ENCODE measurements at places on chromosomes 7 and 10.

- no peak for DNase-seq
These were observed 16.2 kb upstream of the SCIN start for GRCh38 chr7:12554351-12554750.

- DNase-seq = no peak
These were observed 39.4 kb upstream of the SLC29A3 start for GRCh38 chr10:71279590-71280170.

DNA sequence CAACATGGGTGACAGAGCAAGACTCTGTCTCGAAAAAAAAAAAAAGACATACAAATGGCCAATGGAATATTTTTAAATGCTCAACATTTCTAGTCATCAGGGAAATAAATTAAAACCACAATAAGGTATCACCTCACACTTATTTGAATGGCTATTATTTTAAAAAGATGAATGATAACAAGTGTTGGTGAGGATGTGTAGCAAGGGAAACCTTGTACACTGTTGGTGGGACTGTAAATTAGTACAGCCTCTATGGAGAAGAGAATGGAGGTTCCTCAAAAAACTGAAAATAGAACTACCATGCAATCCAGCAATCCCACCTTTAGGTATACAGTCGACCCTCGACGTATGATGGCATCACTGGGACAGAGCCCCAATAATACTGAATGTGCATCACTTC, 65.4 kb upstream of the DIP2C start:
- DNase-seq = no peak

DNA sequence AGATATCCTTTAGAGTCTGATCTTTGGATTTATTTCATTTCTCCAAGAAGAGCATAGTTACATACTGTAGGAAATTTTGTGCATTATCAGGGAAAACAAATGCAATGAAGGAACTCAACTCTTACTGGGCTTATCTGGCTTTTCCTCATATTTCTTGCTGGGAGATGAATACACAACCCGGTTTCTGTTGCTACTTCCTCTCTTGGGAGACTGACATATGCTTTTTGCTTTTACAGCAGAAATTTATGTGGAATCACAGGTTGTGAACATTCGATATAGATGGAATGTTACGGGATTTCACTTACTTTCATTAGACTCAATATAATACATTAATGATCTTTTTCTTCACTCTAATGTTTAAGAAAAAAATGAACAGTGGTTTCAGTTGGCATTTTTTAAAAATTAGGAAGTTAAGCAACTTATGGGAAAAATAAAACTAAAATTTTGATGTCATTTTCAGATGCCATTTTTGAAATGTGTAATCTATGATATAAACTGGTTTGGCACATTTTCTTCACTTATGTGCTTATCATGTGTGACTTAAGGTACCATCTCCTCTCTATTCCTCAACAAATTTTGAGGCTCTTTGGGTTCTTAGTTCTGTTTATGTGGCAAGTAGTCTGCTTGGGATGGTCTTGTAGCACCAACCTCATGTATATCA, 7.1 kb downstream of the SND1 start:
- no peak for DNase-seq

DNA sequence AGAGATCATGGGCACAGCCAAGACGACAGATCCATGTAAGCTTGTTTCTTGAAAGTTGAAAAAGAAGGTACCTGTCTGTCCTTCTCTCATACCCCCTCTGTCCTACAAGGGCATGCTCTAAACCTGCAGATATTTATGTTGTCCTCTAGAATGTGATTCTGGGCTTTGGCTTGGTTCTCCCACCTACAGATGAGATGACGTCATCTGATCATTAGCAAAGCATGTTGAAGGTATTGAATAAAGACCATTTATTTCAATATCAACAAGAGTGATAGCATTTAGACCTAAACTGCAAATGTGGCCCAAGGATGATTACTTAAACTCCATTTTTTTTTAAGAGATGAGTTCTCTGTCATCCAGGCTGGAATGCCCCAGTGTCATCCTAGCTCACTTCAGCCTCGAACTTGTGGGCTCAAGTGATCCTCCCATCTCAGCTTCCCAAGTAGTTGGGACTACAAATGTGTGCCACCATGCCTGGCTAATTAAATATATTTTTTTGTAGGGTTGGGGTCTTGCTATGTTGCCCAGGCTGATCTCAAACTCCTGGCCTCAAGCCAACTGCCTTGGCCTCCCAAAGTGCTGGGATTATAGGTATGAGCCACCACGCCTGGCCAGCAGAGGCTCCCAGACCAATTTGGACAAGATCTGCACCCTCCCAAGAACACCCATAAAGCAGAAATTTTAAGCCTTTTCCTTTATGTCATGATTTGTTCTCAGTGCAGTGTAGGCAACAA, 184.2 kb downstream of the PRPF18 start:
- no peak for DNase-seq

DNA sequence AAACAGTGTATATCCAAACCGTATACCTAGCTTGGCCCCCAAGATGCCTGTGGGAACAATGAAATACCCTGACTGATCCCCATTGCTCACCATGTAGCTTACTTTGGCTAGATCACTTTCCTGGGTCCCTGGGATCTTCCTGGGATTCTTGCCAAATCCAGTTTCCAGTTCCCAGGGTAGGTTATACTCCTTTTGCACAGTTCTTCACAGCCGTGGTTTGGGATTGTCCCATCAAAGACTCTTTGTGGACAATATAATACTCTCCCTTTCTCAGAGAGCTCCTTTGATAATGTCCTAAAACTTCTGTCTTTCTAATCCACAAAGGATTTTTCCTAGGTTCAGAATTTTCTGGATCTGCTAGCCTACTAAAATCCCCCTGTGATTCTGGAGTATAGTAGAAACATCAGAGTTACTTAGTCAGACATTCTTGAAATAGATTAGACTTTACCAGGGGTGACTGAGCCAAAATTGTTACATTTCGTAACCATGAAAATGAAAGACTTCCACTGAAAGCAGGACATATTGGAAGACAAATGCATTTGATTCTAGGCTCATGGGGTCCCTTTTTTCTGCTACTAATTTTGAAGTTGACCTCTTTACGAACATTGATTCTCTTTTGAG, 388.3 kb upstream of the ETV1 start:
- peak; percentile 72 for DNase-seq

DNA sequence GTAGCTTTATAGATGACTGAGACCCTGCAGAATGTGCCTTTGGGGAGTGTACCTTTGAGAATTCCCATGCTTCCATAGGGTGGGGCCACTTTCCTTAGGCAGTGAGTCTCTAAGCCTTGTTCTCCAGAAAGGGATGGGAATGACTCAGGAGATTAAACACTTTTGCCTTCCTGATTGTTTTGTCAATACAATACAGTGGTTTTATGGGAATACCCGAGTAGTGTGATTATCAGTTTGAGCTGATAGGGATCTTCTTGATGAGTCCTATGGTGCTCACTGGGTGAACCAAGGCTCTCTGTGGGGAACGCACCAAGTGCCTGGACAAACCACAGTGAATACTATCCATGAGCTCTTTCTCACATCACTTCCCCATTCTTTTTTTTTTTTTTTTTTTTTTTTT, 6.3 kb downstream of the MYOF start:
- DNase-seq = peak; percentile 65

GRCh38 chr7:95691464-95691863, 80.9 kb upstream of the DYNC1I1 start:
- no peak for DNase-seq

DNA sequence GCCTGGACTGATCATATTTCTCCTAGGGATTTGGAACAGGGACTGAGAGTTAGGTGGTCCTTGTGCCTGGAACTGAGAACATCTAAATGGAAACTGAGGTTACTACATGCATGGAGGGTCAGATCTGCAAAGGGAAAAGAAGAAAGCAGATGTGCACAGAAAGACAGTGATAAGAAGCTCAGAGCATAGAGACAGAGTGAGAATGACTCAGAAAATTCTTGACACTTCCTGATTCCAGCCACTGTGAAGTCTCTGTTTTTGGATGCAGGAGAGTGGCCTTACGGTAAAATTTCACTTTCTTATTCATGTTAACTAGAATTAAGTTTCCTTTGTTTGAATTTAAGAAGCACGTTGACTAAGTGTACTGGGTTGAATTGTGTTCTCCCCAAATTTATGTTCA, 241.7 kb downstream of the TMEM26 start:
- no peak for DNase-seq

GRCh38 chr10:14173391-14173705, 157.4 kb downstream of the FRMD4A start:
- peak; percentile 17 for DNase-seq

- DNase-seq = no peak
These were observed 73.6 kb upstream of the DNAJB6 start for GRCh38 chr7:157263156-157263555.

DNA sequence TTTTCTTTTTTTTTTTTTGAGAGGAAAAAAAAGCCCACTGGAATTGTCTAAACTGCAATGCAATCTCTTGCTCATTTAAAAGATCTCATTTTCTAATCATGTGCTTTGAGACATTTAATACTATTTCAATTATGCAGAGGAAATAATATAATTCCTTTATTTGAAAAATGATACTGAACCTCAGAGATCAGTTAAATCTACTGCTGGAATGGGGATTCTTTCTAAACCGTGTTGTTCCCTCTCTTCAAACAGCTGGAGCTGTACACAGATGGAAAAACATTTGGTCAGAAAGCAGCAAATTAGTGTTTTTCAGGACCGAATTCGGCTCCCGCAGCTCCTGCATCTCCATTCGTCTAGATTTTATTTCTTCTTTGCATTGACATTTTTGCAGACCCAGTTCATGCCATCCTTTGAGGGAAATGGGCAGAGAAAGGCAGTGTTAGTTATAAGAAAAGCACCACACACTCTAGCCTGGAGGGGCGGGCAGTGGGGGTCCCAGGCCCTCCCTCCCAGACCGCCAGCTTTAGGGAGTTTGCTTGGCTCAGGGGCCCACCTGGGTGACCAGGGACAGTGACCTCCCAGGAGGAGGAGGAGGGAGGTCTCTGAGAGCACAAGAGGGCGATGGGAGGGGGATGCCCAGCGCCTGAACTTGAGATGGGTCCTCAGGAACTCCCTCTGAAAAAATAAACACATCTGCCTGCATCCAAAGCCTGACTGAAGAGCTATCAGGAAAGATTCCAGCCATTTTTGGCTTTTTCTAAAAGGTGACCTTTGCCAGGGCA, 32.4 kb downstream of the TRIM8 start:
- no peak for DNase-seq

DNA sequence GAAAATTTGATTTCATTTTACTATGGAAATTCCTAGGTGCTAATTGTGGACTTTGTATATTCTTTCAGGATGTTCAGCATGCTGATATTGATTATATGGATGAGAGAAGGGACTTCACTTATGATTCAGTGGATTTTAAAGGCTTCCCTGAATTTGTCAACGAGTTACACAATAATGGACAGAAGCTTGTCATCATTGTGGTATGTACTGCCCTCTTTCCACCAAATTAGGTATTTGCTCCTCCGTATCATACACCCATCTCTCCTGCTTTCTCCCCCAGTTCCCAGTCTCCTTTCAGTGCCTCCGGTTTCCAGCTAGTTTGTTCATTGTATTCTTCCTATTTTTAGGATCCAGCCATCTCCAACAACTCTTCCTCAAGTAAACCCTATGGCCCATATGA, 34.6 kb downstream of the MGAM start:
- peak; percentile 31 for DNase-seq

GRCh38 chr7:23471106-23471859, 992 bp upstream of the IGF2BP3 start:
- peak; percentile 81 for DNase-seq

DNA sequence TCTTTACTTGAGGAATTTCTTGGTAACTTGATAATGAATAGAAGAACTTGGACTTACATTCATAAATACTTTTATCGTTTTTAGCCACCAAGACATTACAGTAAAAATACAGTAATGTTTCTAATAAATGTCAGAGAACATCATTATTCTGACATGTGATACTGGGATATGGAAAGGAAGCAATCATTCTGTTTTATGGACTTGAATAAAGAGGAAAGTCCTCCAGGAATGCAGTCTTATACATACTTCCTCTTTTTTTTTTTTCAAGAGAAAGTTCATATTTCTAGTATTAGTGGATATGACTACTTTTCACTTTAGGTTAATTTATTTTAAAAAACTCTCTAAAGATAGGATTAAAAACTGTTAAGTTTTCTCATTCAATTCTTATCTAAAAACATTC, 220.0 kb upstream of the SEMA3C start:
- peak; percentile 35 for DNase-seq

Measured in fibroblast of upper back skin (primary cell).